ENCODE measurements at places on chromosomes 1 and 21. TPM values are rescaled to one million over a fixed set of nuclear protein-coding genes. Genes with fewer than 3 reads are reported as not detected.

The CFAP57 gene
- total RNA-seq = 0.66 TPM

DNA sequence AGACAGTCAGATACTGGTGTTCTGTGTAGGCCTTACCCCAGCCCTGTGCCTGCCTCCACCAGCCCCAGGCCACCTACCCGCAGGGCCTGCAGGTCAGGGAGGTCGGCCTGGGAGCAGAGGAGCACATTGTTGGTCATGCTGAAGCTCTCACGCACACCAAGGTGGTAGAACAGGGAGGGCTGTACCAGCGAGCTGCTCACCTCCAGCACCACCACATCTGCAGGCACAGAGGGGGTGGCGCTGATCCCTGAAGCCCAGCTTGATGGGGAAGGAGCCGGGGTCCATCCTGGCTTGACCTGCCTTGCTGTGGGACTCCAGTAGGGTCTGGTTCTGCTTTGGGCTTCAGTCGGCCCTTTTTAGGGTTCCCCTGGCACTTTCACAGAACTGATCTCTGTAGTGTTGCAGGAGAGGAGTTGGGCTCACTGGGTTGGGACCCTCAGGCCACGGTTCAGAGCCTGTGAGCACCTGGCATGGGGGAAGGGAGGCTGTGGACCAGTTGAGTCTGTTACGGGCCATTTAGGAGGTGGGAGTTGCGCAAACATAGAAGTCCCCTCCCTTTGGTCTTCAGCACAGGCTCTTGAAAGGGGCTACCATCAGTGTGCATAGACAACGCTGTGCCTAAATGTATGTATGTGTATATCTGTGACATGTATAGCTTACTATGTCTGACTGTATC lies 1.9 kb downstream of the MAP3K6 start:
- no peaks in the 10 kb centered on the region for H3K27me3 ChIP-seq
- peaks cover 4% of the 10 kb centered on the region for H3K4me1 ChIP-seq
- peak overlapping the region; percentile 67 for H3K4me3 ChIP-seq
- H3K27ac ChIP-seq = peak overlapping the region; percentile 93
- peak; percentile 25 for DNase-seq

DNA sequence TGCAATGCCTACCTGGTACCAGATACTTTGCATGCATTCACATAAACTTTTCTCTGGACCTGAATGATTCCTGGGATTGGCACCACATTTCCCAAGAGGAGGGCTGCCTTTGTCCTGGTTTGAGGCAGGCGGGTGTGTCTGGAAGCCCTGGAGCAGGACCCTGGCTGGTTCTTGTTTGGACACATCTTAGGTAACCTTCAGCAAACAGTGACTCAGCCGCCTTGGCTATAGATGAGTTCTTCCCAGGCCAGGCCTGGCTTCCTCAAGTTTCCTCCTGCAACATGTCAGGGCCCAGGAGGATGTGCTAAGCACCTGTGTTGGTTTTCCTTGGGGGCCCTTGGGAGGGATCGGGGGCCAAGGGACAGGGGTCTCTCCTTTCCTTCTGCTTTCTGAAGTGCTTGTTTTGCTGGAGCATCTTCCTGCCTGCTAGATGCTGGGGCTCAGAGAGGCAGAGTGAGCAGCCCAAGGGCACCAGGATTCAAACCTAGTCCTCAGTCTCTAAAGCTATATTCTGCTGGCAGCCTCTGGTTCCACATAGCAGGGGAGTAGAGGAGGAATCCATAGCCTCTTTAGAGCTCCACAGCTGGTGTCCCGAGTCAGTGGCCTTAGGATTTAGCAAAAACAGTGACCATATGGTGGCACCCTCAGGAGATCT lies 38.2 kb downstream of the PAX7 start:
- H3K27ac ChIP-seq = no peak overlapping the region
- no peak overlapping the region for H3K4me3 ChIP-seq
- H3K27me3 ChIP-seq = no peaks in the 10 kb centered on the region
- peaks cover 4% of the 10 kb centered on the region for H3K4me1 ChIP-seq
- peak; percentile 74 for DNase-seq

DNA sequence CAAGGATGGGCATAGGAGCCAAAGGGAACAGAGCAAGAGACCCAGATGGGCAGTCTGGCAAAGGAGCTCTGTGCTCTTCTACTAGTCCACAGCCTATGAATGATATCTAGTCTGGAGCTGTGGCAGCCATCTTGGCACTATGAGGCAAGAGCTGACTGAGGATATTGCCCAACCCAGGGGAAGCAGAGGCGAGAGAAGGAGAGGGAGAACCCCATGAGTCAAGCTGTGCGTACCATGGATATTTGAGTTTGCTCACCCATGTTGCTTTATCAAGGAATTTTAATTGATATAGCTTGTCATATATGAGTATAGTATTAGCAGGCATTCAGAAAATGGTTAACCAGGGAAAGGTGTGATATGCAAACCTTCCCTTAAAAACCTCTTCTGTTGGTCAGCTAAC lies 420.9 kb downstream of the PRDM2 start:
- no peak overlapping the region for H3K27ac ChIP-seq
- H3K4me1 ChIP-seq = no peaks in the 10 kb centered on the region
- no peak overlapping the region for H3K4me3 ChIP-seq
- no peaks in the 10 kb centered on the region for H3K27me3 ChIP-seq

DNA sequence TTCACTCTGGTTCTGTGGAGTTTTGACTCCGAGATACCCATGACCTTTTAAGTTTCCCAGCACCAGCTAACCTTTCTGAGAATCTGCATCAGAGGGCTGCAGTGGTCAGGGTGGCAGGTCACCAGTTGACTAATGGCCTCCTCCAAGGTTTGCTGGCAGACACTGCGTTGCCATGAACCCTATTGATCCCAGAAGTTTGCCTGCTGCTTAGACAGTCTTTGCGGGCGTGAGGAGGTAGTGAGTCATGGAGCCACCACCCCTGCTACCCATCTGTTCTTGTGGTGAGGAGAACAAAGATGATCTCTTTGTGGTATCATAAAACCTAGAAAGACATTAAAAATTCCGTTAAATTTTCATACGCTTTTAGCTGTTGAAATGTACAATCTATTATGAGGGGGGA lies 180.4 kb downstream of the FGGY start:
- H3K4me1 ChIP-seq = no peaks in the 10 kb centered on the region
- no peak for DNase-seq
- H3K4me3 ChIP-seq = no peak overlapping the region
- H3K27me3 ChIP-seq = no peaks in the 10 kb centered on the region
- H3K36me3 ChIP-seq = no peaks in the 10 kb centered on the region
- no peak overlapping the region for H3K27ac ChIP-seq

All from colonic mucosa (tissue), 4 donors.